ENCODE measurements at places on chromosomes 2 and 18.

- H3K36me3 ChIP-seq: no peaks in the 10 kb centered on the region
- H3K27ac ChIP-seq: no peak overlapping the region
- no peaks in the 10 kb centered on the region for H3K4me1 ChIP-seq
- H3K4me3 ChIP-seq: no peak overlapping the region
Observed at GRCh38 chr2:231527955-231528635, 2.1 kb downstream of the NMUR1 start.

- H3K4me1 ChIP-seq: no peaks in the 10 kb centered on the region
- H3K4me3 ChIP-seq: no peak overlapping the region
- no peak for DNase-seq
- no peaks in the 10 kb centered on the region for H3K36me3 ChIP-seq
- H3K27ac ChIP-seq: no peak overlapping the region
Observed at GRCh38 chr18:37871561-37871960, 306.0 kb upstream of the CELF4 start.

DNA sequence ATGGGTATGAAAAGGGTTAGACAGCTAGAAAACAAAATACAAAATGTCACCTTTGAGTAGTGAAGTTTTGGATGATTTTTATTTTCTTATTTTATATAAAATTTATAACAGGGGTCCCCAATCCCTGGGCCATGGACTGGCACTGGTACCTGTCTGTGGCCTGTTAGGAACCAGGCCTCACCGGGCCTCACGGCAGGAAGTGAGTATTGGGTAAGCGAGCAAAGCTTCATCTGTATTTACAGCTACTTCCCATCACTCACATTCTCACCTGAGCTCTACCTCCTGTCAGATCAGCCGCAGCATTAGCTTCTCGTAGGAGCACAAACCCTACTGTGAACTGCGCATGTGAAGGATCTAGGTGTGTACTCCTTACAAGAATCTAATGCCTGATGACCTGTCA lies 202.8 kb upstream of the TWIST2 start:
- H3K27ac ChIP-seq: no peak overlapping the region
- peaks cover 4% of the 10 kb centered on the region for H3K4me1 ChIP-seq
- no peak overlapping the region for H3K4me3 ChIP-seq
- no peaks in the 10 kb centered on the region for H3K36me3 ChIP-seq

DNA sequence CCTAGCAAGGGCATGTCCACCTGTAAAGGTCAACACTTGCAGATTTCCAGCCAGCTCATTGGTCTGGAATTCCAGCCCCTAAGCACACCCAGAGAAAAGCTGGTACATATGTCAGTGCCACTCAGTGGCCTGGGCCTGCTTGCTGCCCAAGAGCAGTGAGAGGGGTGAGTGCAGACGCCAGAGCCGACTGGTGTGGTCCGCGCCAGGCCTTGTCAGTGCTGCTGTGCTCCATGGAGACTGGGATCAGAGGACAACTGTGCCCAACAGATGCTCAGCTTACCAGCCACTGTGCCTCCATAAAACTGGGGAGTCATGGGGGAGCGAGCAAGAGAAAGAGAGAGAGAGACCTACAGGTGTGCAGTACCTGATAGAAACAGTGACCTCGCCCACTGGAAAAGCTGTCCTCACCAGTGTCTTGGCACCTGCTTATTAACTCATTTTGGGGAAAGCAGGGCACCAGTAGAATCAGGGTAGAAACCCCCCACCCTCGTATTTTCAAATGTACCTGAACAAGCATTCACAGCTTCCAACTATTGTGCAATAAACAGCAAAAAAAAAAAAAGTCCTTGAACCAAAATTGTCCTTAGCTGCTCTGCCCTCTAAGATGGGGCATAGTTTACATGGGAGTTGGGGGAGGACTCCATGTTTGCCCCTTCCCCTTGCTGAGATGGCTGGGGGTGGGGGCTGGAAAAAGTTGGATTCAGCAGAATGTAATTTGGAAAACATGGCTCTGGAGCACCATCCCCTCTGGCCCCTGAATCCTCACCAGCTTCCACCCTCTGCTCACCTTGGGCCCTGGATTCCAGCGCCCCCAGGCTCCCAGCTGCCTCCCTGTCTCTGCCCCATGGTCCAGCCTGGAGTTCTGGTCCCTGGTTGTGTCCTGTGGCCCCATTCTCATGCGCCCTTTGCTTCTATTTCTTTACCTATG lies 1.4 kb upstream of the SP140L start:
- H3K4me1 ChIP-seq: no peaks in the 10 kb centered on the region
- H3K36me3 ChIP-seq: no peaks in the 10 kb centered on the region
- DNase-seq: no peak
- H3K27ac ChIP-seq: no peak overlapping the region
- no peak overlapping the region for H3K4me3 ChIP-seq
- no peaks in the 10 kb centered on the region for H3K27me3 ChIP-seq

- no peaks in the 10 kb centered on the region for H3K27me3 ChIP-seq
- no peak for DNase-seq
- H3K27ac ChIP-seq: no peak overlapping the region
Observed at GRCh38 chr2:226631671-226632070, 167.9 kb downstream of the IRS1 start.

DNA sequence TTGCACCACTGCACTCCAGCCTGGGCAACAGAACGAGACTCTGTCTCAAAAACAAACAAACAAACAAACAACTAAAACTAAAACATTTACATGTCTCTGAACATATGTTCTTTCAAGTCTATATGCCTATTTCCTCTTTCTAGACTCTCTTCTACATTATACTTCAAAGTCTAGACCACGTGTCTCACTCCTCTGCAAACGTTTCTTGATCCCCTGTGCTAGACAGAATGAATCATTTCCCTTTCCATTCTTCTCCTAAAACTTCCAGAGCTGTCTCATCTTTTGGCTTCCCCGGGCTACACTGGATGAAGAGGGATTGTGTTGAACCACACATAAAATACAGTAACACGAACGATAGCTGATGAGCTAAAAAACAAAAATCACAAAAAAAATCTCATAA lies 67.1 kb downstream of the BAZ2B start:
- no peaks in the 10 kb centered on the region for H3K36me3 ChIP-seq
- no peak for DNase-seq
- H3K27ac ChIP-seq: no peak overlapping the region
- H3K4me3 ChIP-seq: no peak overlapping the region

DNA sequence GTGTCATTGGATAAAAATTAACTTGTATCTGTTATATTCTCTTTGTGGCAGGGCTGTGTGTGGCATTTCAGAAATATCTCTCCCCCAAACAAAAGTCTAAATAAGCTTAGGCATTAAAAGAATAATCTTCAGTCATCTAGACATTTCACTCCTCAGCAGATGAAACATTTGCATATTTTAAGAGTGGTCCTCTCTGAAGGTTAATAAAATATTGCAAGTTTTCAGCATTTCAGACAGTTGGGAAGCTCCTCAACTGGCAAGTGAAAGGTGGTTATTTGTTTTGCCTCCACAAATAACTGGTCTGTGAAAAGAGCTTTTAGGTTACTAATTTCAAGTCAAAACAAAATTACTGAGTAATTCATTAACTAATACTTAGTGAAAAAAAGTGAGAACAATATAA lies 462.6 kb downstream of the EPHA4 start:
- no peak overlapping the region for H3K27ac ChIP-seq
- no peak overlapping the region for H3K4me3 ChIP-seq
- no peak for DNase-seq
- no peaks in the 10 kb centered on the region for H3K27me3 ChIP-seq

GRCh38 chr18:8333961-8334360 lies 275.3 kb upstream of the RAB12 start:
- H3K27ac ChIP-seq: no peak overlapping the region
- no peaks in the 10 kb centered on the region for H3K4me1 ChIP-seq
- no peak overlapping the region for H3K4me3 ChIP-seq

DNA sequence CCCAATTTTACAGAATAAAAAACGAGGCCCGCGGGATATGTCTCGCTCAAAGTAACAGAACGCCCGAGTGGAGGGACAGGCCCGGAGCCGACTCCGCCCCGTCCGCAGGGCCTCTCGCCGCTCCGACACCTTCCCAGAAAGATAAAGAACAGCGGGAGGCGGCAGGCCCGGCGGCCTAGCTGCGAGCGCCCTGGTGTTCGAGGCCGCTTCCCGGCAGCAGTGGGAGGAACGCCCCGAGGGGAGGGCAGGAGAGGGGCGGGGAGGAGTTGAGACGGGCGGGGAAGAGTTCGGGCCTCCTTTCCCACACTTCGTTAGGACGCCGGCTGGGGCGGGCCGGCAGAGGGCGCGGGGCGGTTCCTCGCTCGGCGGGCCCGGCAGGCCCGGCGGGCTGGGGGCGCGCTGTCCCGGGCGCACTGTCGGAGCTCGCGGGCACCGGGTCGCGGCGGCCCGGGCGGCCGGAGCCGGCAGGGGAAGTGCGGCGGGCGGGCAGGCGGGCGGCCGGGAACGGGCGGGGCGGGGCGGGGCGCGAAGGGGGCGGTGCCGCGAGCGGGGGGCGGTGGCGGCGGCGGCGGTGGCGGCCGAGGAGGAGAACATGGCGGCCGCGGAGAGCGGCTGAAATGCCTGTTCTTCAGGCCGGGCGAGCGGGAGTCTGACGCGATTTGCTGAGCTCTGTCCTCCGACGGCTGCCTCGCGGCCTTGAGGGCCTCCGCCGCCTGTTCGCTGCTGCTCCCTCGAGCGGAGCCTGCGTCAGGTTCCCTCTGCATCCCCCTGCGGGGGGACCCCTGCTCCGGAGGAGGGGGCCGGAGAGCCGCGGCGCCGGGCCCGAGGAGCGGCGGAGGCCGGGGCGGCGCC lies at the start of gene NCOA1:
NCOA1 (plus strand) TSS at position 565 of the 852 bp plus-strand sequence. CDS start 167,424 bp downstream, outside the sequence.
- H3K27me3 ChIP-seq: no peaks in the 10 kb centered on the region
- peaks cover 3% of the 10 kb centered on the region for H3K4me1 ChIP-seq
- no peaks in the 10 kb centered on the region for H3K36me3 ChIP-seq
- H3K27ac ChIP-seq: peak within 1 kb of the TSS; percentile 82
- peak within 1 kb of the TSS; percentile 99 for H3K4me3 ChIP-seq

- no peaks in the 10 kb centered on the region for H3K27me3 ChIP-seq
- no peaks in the 10 kb centered on the region for H3K4me1 ChIP-seq
- H3K4me3 ChIP-seq: no peak overlapping the region
- no peak for DNase-seq
- H3K36me3 ChIP-seq: no peaks in the 10 kb centered on the region
Observed at GRCh38 chr2:236113948-236114347, 54.2 kb downstream of the GBX2 start.

GRCh38 chr18:23178661-23179081 lies 43.4 kb downstream of the CABLES1 start:
- DNase-seq: no peak
- H3K4me1 ChIP-seq: no peaks in the 10 kb centered on the region
- H3K27ac ChIP-seq: no peak overlapping the region
- no peak overlapping the region for H3K4me3 ChIP-seq

DNA sequence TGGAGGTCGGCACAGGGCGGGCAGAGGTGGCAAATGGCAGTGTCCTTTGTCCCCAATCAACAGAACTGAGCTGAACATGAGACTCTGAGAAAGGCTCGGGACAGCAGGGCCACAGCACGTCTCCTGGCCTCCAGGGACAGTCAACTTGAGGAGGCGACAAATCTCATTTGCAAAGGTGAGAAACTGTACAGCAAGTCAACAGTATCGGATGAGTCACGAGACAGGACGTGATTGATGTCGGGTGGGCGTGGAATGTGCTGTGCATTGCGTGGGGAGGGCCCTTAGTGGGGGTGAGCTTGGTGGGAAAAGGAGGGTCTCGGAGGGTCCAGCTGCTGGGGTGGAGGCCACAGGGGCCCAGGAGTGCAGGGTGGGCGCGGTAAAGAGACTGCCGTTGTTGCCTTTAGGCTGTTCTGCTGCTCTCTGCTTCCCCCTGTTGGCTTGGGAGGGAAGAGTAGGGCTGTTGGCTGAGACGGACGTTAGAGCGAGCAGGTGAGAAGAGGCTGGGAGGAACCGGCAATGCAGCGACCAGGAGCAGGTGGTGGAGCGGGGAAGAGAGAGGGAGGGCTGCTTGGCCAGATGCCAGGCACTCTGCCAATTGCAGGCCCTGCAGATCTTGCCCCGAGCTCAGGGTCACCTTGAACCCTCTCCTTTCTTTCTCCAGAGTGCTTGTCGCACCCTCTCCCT lies 164.3 kb downstream of the BCL2 start:
- no peaks in the 10 kb centered on the region for H3K27me3 ChIP-seq
- H3K27ac ChIP-seq: no peak overlapping the region
- no peaks in the 10 kb centered on the region for H3K36me3 ChIP-seq
- peaks cover 8% of the 10 kb centered on the region for H3K4me1 ChIP-seq
- peak; percentile 75 for DNase-seq
- no peak overlapping the region for H3K4me3 ChIP-seq

DNA sequence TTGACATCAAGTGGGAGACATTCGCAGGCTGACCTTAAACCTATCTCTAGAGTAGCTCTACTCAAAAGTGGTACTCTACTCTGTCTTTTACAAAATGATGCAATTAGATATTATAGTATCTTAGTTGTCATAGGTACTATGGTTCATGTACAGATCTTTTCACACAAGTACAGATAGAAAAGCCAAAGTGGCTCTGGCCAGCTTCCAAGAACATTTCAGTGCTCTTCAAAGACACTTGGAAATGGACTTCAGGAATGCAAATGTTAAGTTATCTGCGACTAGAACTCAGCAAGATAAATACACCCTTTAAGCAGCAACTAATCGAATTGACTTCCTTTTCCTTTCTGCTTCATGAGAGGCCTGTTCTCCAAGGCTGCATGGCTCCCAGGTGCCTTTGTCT lies 718.7 kb upstream of the FAM98A start:
- H3K4me3 ChIP-seq: no peak overlapping the region
- H3K27ac ChIP-seq: no peak overlapping the region
- no peaks in the 10 kb centered on the region for H3K4me1 ChIP-seq
- no peaks in the 10 kb centered on the region for H3K27me3 ChIP-seq
- H3K36me3 ChIP-seq: no peaks in the 10 kb centered on the region

- no peaks in the 10 kb centered on the region for H3K4me1 ChIP-seq
- H3K27me3 ChIP-seq: no peaks in the 10 kb centered on the region
- DNase-seq: no peak
- H3K36me3 ChIP-seq: no peaks in the 10 kb centered on the region
- no peak overlapping the region for H3K27ac ChIP-seq
- H3K4me3 ChIP-seq: no peak overlapping the region
Observed at GRCh38 chr2:58138396-58139030, 91.9 kb downstream of the VRK2 start.

DNA sequence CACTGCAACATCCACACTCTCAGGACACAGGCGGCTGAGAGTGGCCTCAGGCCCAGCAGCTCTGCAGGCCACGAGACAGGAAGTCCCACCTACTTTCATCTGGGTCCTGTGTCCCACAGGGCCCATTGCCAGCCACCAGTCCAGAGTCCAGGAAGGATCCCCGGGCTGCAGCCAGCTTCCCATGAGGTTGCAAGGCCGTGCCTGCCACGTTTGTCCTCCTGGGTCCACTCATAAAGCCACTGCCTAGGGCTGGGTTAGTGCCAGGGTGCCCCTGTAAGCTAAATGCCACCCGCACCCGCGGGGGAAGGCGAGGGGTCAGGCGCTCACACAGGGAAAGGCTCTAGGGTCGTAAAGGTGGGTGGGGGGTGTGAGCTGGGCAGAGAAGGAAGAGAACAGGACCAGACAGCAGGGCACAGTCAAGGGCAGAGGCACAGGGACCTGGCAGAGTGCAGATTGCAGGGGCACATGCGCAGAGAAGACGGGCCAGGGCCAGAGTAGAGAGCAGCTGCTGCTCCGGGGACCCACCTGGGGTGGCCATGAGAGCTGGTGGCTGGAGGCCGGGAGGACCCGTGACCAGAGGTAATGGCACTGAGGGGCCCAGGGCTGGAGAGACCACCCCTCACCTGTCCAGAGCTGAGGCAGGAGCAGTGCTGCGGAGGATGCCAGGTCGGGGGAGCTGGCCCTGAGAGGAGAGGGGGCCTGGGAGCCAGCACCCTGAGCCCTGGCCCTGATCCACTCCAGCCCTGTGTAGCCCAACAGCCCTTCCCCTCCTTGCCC lies 8.0 kb downstream of the AGXT start:
- no peak overlapping the region for H3K4me3 ChIP-seq
- peak; percentile 32 for DNase-seq
- H3K4me1 ChIP-seq: no peaks in the 10 kb centered on the region
- H3K36me3 ChIP-seq: no peaks in the 10 kb centered on the region
- no peaks in the 10 kb centered on the region for H3K27me3 ChIP-seq

- DNase-seq: peak; percentile 92
- peak overlapping the region; percentile 95 for H3K4me3 ChIP-seq
- H3K4me1 ChIP-seq: no peaks in the 10 kb centered on the region
Observed at GRCh38 chr2:131093696-131094462, 619 bp upstream of the FAM168B start.
